EL (cell line): ENCODE measurements at places on chromosomes 5 and 9.
A peak's percentile ranks its signal among the peaks of the same experiment; 100 is the strongest.

- DNase-seq: no peak
These were observed 1225.2 kb downstream of the PTPRD start for GRCh38 chr9:9387511-9388115.

DNA sequence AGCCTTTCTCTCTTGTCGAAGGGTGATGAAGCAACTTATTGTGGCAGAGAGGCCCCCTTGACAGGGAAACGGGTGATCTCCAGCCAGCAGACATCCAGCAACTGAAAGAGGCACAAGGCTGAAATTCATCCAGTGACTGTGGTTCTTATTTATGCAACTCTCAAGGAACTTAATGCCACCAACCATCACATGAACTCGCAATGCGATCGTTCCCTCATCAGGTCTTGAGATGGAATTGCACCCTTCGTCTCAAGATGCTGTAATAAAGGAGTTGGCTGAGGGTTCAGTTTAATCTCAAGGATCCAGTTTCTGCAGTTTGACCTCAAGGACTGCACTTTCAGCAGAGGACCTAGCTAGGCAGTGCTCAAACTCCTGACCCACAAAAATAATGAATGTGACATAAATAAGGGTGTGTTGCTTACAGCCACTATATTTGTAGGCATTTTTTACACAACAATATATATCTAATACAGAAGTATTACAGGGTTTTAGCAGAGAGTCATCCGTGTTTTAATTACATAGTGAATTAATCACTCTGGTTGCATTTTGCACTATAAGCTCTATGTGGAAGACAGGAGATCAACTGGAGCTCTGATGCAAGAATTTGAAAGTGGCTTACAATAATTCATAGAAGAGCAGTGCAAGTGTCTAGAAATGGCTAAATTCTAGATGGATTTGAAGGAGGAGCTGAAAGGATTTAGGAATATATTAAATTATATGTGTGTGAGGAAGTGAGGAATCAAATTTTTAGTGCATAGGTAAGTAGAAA, 957.8 kb upstream of the CTNND2 start:
- DNase-seq: no peak

GRCh38 chr5:148844433-148845280, 18.2 kb downstream of the ADRB2 start:
- no peak for DNase-seq

DNA sequence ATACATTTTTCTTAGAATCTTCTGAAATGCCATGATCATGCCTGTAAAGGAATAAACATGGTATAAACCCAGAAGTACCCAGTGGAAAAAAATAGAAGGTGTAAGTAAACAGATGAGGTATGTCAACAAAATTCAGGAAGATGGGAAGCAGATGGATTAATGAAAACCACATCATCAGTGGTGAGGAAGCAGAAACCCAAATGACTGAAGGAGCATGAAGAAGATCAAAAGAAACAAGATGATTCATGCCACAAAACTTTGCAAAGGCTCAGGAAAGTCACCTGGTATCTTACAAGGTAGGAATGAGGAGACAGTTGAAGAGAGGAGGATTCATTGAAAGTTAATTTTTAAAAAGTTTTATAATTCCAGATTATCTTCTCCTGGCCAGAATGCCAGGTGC, 132.8 kb upstream of the PAPPA start:
- DNase-seq: peak; percentile 26

- peak; percentile 67 for DNase-seq
These were observed 9.6 kb upstream of the PAPPA start for GRCh38 chr9:116144038-116144437.

DNA sequence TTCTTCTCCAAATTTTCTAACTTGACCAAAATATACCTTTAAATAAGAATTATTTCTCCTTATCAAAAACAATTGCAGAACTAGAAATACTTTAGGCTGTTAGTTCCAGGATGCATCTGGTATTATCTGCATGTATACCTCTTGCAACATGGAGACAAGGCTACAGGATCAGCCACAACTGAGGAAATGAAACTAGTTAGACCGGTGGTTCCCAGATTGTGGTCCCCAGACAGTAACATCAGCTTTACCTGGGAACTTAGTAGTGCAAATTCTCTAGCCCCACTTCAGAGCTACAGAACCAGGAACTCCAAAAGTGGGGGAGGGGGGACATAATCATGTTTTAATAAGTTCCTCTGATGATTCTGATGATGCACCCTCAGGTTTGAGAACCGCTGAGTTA, 61.6 kb upstream of the C9orf72 start:
- DNase-seq: no peak

GRCh38 chr9:19161257-19162025, 34.1 kb upstream of the PLIN2 start:
- DNase-seq: peak; percentile 94

- no peak for DNase-seq
These were observed 237.2 kb downstream of the FBXL7 start for GRCh38 chr5:15737036-15737821.

- DNase-seq: no peak
These were observed 82.3 kb downstream of the CEMIP2 start for GRCh38 chr9:71685988-71686387.

- peak; percentile 73 for DNase-seq
These were observed 43.1 kb downstream of the LNPEP start for GRCh38 chr5:96978812-96979449.

GRCh38 chr9:129437626-129438323, 183.1 kb downstream of the C9orf50 start:
- no peak for DNase-seq

GRCh38 chr9:93825348-93826115, 129.6 kb downstream of the BARX1 start:
- DNase-seq: no peak

DNA sequence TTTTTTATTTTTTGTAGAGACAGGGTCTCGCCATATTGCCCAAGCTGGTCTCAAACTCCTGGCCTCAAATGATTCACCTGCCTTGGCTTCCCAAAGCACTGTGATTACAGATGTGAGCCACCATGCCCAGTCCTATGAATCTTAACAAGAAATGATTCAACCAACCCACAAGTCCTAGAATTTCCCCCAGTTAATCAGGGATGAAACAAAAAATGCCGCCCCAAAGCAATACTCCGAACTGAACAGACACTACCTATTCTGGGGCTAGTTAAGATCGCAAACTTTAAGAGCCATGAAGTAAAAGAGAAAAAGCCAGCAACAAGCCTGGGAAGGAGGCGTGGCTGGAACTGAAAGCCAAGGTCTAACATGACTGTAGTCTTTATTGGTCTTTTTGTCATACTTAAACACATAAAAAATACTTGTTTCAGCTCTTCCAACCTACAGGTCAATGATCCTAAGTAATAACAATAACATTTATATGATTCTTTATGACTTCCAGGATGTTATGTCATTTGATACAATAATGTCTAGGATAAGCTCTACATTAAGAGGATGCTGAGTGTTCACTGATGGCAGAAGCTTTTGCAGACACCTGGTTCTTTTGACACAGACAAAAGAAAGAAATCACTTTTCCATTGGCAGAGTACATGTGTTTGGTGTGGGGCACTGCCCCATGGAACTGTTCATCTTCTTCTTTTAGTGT, 361.1 kb upstream of the TLE4 start:
- DNase-seq: no peak

DNA sequence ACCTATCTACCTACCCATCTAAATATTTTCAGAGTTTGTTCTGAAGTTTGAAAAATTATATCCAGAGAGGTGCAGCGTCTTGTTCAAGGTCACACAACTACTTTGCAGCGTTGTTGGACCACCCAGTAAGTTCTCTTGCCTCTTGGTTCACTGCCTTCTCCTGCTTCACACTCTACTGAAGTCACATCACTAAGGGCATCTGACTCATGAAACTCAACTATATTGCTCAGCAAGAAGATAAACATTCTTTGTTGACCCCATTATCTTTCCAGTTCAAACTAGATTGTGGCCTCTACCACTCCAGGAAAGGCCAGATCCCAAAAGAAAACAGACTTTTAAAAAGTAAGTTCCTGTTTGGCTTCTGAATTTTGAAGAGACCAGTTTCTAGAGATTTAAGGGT, 326.9 kb downstream of the SLIT3 start:
- no peak for DNase-seq

DNA sequence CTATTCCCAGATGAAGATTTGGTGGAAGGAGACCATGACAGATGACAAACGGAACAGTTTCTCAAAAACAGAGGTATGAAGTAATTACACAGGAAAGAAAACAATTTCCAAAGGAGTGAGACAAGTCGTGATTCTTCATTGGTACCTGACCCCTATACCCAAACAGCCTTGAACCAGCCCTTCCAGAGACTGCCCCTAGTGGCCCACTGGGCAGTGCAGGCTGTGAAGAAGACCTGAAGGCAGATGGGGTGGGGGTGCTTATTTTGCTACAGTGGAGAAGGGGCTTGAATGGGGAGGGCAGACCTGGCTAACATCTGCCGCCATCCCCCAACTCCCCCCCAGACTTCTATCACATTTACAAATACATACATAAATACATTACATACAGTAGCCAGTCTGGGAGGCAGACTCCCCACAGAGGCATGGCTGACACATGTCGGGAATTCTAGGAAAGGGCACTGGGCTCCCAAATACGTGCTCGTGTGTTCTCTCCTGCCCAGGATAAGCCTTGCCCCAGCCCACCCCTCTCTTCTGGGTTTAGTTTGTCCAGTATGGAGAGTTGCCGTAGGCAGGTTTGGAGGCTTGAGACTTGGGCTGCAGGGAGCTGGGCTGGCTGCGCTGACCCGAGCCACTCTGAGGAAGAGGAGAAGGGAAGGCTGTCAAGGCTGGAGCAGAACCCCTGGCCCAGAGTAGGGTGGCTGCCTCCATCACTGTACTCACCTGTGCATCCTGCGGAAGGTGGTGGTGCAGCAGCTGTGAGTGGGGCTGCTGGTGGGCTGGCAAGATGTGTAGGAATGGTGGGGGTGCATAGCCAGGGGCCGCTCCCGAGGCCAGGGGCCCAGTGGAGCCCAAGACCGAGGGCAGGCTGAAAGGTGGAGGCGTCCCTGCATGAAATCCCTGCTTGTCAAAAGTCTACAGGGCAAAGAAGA, 105.3 kb downstream of the UBE2R2 start:
- DNase-seq: no peak

- DNase-seq: no peak
These were observed 14.3 kb upstream of the OLFM1 start for GRCh38 chr9:135073081-135073740.

- DNase-seq: peak; percentile 48
These were observed 28.5 kb upstream of the CDK5RAP2 start for GRCh38 chr9:120608421-120608820.

DNA sequence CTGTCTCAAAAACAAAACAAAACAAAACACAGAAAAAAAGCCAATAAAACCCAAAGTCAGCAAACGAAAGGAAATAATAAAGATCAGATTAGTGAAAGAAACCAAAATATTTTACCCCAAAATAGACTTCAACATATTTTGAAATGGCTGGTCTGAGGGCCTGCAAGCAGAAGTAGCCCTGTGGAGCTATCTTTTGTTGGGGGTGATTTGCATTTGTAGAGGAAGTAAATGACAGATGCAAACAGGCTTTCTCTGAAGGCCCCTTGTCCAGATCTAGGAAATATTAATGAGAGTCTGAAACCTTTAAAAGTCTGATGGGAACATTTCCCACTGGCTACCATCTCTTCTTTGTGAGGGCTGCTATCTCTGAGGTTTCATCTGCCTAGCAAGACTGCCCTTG, 74.0 kb downstream of the GCNT4 start:
- no peak for DNase-seq

DNA sequence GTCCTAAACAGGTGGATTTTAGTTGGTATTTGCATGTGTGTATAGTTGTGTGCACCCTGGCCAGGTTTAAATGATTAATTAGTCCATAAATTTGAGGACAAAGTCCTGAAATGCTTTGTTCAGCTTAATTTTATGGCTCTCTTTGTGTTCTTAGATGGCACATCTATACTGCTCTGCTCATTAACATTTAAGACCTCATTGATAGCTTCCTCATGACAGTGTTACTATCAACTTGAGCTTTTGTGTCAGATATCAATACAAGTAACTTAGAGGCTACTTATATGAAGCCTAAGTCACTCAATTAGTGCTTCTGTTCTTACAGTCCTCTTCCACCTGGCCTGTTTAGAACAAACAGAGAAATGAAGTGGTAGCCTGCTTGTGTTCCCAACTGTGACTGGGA, 240.9 kb downstream of the TRPM3 start:
- DNase-seq: no peak

DNA sequence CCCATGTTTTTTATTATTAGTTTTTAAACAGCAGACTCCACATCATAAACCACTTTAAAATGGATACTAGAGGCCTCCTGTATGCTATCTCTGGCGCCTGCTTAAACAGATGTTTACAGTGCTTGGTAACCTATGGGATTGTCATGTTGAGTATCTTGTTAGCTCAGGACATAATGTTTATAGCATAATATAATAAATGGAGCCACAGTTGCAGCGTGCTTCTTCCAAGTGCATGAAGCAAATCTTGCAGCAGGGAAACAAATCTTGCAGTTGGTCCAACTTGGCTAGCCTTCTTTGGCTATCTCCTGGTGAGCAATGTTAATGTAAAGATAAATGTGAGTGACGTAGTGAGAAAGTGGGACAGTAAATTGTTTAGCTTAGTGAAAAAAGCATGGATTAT, 2.8 kb downstream of the GHR start:
- no peak for DNase-seq

DNA sequence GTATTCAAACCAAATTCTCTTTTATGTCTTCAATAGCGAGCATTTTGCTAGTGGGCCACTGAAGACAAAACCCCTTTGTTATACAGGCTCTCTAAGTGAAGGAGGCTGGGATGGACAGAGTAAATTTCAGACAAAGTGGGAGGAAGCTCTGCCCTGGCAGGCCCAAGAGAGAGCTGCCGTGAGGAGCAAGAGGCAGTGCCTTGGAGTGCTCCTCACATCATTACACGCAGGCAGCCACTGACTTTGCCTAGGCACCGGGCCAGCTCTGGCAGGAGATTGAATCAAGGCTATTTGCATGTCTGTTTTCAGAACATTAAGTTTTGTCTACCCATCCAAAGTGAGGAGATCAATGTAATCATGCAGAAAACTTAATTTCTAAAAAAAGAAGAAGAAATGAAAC, 167.7 kb downstream of the CCDC192 start:
- no peak for DNase-seq

DNA sequence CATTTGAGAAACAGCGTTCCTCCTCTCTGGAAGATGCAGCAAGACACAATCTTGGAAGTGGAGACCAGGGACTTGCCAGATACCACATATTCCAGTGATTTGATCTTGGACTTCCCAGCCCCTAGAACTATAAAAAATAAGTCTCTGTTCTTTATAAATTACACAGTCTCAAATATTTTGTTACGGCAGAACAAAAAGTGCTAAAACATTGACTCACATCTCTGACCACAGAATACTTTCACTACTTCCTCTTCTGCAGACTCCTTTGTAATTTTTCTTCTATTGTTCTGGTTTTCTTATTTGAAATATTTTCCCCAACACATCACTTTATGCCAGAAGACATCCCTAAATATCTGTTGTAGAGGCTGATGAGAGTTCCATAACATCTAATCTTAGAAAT, 706.1 kb upstream of the CDH18 start:
- no peak for DNase-seq
